ENCODE measurements at places on chromosomes 3 and 15.

GRCh38 chr3:68018275-68018674 lies 363.9 kb upstream of the SUCLG2 start:
- DNase-seq: no peak

- no peak for DNase-seq
Observed at GRCh38 chr15:77541421-77542181, 91.1 kb downstream of the LINGO1 start.

DNA sequence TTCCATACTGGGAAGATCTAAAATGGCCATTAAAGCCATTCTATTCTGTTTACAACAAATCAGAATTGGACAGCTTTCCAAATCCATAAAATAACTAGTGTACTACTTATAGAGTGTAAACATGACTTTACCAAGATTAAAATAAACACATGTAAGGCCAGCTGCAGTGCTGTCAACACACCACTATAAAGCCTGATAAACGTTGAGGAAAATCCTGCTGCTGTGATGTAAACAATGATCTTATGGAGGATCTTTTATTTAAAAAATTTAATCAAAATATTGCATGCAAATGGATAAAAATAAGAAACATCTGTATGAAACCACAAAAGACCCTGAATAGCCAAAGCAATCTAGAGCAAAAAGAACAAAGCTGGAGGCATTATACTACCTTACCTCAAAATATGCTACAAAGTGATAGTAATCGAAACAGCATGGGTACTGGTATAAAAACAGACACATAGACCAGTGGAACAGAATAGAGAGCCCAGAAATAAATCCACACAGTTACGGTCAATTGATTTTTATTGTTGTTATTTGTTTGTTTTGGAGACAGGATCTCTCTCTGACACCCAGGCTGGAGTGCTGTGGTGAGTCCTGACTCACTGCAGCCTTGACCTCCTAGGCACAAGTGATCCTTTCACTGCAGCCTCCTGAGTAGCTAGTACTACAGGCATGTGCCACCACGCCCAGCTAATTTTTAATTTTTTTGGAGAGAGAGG lies 428.8 kb upstream of the C2CD4B start:
- DNase-seq: no peak

DNA sequence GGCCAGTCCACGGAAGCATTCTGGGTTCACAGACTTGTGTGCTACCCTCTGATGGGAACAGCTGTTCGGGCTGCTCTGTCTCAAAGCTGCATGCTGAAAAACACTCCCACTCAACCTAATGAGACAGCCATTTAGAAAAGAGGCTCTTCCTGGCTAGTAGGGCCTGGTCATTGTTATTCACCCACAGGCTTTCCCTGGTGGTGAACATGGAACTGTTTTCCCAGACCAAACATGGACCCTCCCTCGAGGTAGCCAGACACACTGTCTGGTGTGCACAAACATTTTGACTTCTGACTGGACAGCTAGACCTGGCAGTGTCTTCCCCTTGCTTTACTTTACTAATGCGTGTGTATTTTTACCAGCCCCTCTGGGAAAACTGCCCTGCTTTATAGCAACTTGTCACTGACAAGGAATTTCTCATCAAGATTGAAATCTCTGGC lies 39.0 kb downstream of the MECOM start:
- DNase-seq: no peak

- DNase-seq: no peak
Observed at GRCh38 chr3:30169487-30169886, 436.9 kb upstream of the TGFBR2 start.

DNA sequence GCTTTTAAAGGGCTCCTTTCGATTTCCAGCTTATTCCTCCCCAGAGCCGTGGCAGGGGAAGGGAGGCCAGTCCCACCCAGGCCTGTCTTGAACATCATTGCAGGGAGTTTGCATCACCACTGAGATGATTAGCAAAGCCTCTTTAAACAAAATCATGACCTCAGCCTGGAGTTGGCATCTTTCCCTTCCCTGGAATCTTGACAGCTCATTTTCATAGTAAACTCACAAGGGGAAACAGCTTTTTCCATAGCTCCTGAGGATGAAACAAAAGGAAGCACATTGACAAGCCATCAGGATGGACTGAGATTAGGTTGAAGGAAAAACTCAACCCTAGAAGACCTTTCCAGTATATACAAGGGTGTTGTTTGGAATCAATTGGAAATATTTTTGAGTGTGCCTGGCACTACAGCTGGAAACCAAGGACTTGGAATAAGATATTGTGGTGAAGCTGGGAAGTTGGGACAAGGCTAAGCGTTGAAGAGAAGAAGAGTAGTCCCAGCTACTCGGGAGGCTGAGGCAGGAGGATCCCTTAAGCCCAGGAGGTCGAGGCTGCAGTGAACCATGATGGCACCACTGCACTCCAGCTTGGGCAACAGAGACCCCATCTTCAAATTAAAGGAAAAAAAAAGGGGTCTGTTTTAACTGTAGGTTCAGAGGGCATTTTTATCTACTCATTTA lies 3.1 kb upstream of the LARP6 start:
- DNase-seq: no peak
